Omental fat pad (tissue), 4 donors: ENCODE measurements at places on chromosomes 7 and 10. TPM values are rescaled to one million over a fixed set of nuclear protein-coding genes. Genes with fewer than 3 reads are reported as not detected.

DNA sequence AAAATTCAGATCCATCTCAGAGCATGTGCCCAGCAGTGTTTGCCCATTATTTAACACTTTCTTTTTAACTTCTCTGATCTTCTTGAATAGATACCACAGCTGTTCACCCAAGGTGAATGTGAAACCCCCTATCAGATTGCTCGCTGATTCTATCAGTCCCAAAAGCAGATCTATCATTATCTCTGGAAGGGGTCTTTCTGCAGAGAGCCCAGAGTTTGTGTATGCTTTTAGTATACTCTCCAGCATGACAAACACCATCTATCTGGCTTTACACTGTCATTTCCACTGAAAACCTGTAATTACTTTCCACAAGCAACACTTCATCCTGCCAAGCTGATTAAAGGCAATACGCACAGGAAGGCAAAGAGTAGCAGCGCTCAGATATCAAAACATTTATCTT, 168.2 kb downstream of the CACNA2D1 start:
- no peak for DNase-seq

The PRLHR gene
- total RNA-seq: not detected

- no peak for DNase-seq
Observed at GRCh38 chr7:155951554-155952158, 139.4 kb upstream of the SHH start.

DNA sequence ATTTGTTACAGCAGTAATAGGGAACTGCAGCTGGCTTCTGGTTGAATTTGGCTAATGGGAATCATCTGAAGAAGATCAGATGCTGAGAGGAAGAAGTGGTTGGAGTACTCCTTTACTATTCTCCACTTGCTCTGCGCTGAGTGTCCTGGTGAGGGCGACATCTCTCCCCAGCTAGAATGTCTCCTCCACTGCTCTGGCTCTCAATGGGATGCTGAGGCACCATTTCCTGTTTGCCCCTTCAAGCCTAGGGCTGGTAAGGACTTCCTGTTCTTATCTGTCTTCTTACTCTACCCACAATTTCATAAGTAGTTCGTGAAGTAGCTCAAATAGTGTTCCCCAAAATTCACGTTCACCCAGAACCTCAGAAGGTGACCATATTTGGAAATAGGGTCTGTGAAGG, 43.2 kb upstream of the TES start:
- DNase-seq: no peak

DNA sequence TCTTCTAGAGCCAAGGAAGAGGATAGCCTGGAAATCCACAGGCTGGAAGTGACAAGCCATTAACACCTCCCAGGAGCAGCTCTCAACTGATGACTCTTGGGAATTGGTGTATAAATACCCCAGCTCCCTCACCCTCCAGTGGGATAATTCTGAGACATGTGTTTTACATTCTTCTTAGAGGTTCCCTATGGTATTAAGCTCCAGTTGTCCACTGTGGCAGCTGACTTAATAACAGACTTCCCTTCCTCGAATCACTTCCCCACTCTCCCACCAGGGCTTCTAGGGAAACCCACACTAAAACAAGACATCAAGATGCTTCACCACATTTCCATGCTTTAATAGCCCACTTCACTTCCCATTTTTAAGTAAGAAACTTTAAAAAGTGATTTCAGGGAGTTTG, 47.2 kb downstream of the FAM107B start:
- DNase-seq: no peak

The CDC14C gene
- total RNA-seq: not detected

The ELN gene
- total RNA-seq: 61.2 TPM

GRCh38 chr7:58086461-58086860, 636.5 kb downstream of the ZNF716 start:
- DNase-seq: no peak

The CNPY1 gene
- total RNA-seq: not detected

The PRKCQ gene
- total RNA-seq: 0.79 TPM

DNA sequence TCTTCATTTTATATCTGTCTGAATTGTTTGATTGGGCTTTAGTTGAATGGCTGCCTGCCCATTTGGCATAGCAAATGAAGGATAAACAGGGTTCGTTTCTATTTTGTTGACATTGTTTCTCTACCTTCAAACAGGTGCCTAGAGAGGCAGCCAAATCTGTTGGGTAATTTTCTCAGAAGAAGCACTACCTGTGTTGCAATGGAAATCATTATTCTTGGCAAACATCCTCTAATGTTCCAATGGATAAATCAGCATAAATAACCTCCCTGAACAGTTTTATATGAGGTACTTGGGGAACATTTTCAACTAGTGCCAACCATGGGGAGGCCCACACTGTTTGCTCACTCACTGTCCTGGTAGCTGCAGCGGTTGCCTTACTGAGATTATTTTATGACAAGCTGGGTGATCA, 64.4 kb upstream of the PLPP4 start:
- DNase-seq: no peak

- DNase-seq: no peak
Observed at GRCh38 chr7:120799813-120800475, 58.0 kb downstream of the TSPAN12 start.

GRCh38 chr7:140983802-140984201, 30.9 kb downstream of the MRPS33 start:
- DNase-seq: no peak

- no peak for DNase-seq
Observed at GRCh38 chr7:102047-102711, 90.2 kb upstream of the FAM20C start.

DNA sequence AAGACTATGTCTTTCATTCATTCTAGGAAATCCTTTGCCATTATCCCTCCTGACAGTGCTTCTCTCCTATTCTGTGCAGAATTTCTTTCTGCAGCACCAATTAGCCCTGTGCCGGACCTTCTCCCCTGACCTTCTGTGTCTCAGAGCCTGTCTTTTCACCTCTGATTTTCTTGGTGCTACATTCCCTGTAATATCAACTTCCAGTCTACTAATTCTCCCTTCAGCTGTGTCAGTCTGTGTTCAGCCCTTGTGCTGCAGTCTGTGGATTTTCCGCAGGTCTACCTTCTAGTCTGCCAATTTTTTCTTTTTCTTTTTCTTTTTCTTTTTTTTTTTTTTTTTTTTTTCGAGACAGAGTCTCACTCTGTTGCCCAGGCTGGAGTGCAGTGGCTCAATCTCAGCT, 115.8 kb downstream of the ELFN1 start:
- DNase-seq: no peak

The UCN3 gene
- total RNA-seq: not detected

DNA sequence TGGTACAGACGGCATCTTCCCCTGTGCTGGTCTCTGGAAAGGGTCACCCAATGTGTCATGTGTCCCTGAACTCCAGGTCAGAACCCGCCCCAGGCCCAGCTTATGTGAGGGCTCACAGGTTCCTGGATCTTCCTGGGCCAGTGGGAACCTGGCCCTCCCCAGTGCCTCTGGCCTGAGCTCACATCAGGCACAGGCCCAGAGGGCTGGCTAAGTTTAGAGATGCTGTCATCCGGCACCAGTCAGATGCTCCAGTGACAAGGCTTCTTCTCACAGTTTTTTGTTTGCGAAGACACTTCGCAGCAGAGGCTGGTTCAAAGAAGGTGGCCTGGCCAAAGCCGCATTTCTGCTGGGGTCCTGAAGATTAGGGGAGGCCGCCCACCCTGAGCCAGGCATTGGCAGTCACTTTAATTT, 11.8 kb downstream of the CAMK2B start:
- no peak for DNase-seq

DNA sequence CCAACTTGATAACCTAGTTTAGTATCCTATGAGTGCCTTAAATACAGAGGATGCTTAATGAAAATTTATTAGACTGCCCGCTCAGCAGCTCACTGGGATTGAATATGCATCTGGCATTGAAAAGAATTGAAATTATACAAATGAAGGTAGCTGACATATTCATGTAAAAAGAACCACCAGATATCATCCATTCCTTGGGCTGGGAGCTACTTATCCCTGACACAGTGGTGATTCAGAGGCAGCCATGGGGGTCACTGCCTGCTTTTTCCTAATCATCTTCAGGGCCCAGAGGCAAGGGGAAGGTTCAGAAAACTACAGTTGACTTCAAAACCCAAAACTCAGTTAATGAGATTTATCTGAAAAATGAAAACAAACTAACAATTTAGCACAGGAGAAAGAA, 120.9 kb downstream of the TRIL start:
- DNase-seq: no peak

DNA sequence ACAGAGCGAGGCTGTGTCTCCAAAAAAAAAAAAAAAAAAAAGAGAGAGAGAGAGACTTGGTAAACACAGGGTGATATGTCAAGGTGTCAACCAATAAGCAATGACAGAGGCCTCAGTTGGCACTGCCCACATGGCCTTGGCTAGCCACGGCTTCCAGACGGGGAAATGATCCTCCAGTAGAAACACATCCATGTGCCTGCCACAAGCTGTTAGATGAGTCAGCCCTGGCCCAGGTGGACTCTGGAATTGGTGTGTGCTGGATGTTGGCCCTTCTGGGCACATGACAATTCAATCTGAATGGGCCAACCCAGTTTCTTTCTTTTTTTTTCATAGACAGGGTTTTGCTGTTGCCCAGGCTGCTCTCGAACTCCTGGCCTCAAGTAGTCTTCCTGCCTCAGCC, 13.7 kb downstream of the RFC2 start:
- no peak for DNase-seq

- no peak for DNase-seq
Observed at GRCh38 chr7:91434836-91435235, 170.6 kb downstream of the FZD1 start.

GRCh38 chr7:51134013-51134441, 182.6 kb downstream of the COBL start:
- DNase-seq: no peak

DNA sequence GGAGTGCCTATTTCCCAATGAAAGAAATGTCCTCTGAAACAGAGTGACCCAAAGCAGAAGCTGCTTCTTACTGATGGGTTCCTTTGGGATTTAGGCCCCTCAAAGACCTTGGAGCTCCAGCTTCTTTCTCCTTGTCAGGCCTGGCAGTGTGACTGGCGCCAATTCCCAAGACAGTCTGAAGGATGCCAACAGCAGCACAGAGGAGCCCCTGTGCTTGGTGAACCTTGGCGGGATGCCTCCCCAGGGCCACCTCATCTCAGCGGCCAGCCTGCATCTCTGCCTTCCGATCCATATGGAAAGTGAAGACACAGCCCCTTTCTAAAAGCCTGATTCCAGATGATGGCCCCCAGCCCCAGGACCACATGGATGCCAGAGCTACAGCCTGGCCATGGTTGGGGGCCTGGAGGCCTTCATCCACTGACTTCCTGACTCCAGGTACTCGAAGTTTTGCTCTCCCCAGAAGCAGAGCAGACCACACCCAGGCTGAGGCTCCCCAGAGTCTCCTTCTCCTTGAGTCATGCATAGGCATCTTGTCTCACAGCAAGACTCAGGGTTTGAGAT, 45.4 kb downstream of the FBXW4 start:
- no peak for DNase-seq

DNA sequence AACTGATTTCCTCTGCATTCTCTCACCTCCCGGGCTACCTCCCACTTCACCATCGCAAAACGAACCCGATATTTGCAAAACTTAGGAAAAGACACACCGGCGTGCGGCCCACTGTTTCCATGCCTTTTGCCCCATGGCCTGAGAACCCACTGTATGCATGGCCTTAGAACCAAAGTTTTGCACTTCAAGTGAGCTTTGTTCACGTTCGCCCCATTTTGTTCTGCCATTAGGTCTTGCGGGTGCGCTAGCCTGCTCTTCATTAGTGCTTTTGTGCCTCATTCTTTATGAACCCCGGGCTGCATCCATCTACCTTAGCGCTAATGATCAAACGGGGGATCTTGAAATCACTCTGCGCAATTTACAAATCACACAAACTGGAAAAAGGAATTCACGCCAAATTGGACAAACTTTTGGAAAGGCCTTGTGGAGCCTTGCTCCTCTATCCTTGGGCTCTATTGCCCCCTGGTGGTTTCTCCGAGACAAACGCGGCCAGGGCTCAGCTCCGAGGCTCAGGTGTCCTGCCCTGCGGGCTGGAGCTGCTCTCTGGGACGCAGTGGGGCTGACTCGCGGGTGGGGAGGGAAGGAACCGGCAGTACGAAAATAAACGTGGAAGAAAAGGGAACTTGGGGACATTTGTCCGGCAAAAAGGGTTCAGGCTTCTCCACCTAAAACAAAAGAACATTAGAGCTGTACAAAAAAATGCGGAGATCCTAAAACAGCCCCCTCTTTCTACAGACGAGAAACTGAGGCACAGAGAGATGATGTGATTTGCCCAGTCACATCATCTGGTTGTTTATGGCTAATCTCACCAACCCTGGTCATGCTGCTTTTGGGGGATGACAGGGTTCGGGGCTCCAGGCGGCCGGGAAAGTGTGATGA, 300.4 kb upstream of the NFE2L3 start:
- DNase-seq: peak; percentile 74

DNA sequence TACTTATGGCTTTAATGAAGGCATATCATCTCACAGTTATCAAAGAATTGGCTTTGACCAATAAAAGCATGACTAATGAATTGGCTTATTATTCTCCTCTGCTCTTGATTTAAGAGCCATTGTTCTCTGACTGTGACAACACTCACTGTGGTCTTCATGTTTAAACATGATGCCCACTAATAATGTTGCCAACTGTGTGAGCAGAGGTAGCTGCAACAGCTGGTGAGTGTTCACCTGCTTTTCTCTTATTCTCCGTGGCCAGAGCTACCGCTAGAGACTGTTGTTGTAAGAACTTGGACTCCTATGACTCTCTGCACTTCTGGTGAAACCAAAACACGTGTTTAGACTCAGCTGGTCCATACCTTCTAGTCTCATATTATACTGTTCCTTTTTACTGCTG, 335.9 kb downstream of the XPNPEP1 start:
- no peak for DNase-seq

The HECW1 gene
- total RNA-seq: 0.12 TPM

The C10orf53 gene
- not detected for total RNA-seq

DNA sequence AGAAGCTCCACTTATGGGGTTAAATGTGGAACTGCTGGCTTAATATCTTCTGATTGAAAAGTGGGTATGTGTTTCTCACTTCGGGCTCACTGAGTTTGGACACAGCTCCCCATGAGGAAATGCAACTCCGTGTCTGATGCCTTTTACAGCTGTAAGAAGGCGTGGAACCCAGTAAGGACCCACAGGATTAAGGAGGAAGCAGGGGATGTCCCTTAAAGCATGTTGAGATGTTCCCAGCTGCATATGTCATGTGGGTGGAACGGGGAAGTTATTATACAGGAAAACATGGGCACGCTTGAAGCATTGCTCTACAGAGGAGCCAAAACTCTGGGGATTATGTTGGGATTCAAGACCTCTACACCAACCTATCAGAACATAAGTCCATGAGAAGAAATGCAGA, 224.4 kb downstream of the NEBL start:
- DNase-seq: no peak

- no peak for DNase-seq
Observed at GRCh38 chr7:44881610-44882009, 3.7 kb downstream of the PURB start.
